Bone marrow (tissue), 2 donors: ENCODE measurements at places on chromosomes 7 and 10.

GRCh38 chr10:61786728-61787127, 114.8 kb upstream of the ARID5B start:
- DNase-seq, result peak; percentile 87

- no peak for DNase-seq
Observed at GRCh38 chr7:94274828-94275227, 119.9 kb upstream of the COL1A2 start.

- DNase-seq, result no peak
Observed at GRCh38 chr10:104928734-104929133, 287.6 kb downstream of the SORCS3 start.

GRCh38 chr7:81903115-81903514, 133.3 kb upstream of the HGF start:
- no peak for DNase-seq

DNA sequence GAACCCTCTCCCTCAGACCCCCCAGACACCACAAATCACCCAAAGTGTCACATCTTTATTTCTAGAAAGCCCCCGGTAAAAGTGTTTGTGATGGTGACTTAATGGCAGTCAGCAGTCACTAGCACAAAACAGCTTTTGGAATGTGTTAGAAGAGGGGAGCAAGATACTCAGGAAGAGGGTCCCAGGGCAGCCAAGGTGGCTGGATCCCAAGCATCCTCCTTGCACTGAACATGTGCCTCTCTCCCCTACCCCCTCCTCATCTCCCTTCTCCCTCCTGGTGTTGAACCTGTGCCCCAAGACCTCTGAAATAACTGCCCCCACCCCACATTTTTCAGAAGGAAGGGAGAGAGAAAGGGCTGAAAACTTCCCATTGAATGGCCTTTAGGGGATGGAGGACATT, 37.8 kb upstream of the MXI1 start:
- DNase-seq, result no peak

DNA sequence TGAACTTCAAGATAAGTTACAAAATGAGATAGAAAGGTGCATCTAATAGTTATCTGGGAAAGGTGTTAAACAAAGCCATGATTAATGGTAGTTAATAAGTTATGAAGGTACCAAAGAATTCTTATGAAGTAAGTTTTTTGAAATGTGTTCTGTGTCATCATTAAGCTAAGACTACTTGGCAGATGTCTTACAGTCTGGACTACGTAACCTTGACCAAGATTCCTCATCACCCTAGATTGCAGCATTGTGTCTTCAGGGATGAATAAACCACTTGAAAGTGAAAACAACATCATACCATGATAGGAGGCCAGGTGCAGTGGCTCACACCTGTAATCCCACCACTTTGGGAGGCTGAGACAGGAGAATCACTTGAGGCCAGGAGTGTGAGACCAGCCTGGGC, 48.2 kb downstream of the GOT1 start:
- DNase-seq, result no peak

GRCh38 chr7:95871075-95871848, 98.9 kb downstream of the DYNC1I1 start:
- DNase-seq, result no peak

- no peak for DNase-seq
Observed at GRCh38 chr7:150962553-150963399, 15.3 kb downstream of the KCNH2 start.
